Prostate gland (tissue), 2 donors: ENCODE measurements at places on chromosomes 1 and 21. TPM values are rescaled to one million over a fixed set of nuclear protein-coding genes. Genes with fewer than 3 reads are reported as not detected.

- DNase-seq = no peak
Measured at GRCh38 chr1:101025283-101025656, 314 bp downstream of the DPH5 start.

DNA sequence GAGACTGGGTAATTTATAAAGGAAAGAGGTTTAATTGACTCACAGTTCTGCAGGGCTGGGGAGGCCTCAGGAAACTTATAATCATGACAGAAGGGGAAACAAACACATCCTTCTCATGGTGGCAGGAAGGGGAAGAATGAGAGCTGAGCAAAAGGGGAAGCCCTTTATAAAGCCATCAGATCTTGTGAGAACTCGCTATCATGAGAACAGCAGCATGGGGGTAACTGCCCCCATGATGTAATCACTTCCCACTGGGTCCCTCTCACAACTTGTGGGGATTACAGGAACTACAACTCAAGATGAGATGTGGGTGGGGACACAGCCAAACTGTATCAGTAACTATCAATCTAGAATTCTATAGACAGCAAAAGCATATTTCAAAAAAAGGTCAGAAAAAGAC, 64.7 kb upstream of the ACTRT2 start:
- DNase-seq = no peak

DNA sequence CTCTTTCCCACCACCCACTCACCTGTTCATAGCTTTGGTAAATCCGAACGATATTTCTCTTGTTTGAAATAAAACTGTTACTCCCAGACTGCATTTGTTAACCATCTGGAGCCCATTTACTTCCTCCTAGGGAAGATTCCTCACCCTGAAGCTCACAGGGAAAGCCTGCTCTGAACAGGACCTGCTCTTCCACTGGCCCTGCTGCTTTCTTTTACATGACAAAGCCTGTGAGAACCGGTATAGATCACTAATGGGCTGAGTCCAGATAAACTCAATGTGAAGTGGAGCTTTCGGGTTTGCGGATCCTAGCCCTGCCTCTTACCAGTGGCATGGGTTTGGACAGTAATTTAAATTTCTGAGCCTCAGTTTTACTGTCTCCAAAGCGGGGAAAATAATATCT, 45.2 kb downstream of the FAM163A start:
- no peak for DNase-seq

DNA sequence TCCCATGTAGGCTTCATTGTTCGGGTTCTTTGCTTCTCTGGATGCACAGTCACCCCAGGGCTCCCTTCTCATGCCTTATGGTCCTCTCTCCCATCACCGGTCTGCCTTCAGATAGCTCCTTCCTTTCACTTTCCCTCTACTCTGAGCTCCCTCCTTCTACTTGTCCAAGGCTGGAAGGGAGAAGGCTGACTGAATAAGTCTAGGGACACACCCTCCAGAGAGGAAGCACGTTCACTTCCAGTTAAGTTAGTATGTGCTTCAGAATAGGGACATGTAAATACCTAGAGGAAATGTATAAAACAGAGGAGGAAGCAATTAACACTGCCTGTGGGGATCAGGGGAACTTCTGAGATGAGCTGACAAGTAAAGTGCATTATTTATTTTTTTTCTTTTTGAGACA, 23.5 kb downstream of the CXADR start:
- DNase-seq = no peak

GRCh38 chr1:64934115-64934877, 32.1 kb downstream of the JAK1 start:
- DNase-seq = no peak

DNA sequence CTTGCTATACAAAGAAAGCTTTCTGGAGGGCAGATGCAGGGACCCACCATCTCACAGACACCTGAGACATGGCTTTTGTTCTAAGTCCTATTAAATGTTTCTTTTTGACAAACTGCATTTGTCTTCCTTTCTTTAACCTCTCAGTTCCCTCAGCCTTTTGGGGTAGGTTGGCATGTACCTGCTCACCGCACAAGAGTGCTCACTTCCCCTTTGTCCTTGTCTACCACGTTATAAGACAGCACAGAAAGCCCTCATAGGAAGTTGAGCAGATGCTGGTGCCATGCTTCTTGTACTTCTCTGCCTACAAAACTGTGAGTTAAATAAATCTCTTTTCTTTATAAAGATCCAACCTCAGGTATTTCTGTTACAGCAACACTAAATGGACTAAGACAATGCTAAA, 31.9 kb upstream of the RGS21 start:
- no peak for DNase-seq

GRCh38 chr21:33380483-33380998, 22.7 kb upstream of the IFNGR2 start:
- DNase-seq = peak; percentile 87

DNA sequence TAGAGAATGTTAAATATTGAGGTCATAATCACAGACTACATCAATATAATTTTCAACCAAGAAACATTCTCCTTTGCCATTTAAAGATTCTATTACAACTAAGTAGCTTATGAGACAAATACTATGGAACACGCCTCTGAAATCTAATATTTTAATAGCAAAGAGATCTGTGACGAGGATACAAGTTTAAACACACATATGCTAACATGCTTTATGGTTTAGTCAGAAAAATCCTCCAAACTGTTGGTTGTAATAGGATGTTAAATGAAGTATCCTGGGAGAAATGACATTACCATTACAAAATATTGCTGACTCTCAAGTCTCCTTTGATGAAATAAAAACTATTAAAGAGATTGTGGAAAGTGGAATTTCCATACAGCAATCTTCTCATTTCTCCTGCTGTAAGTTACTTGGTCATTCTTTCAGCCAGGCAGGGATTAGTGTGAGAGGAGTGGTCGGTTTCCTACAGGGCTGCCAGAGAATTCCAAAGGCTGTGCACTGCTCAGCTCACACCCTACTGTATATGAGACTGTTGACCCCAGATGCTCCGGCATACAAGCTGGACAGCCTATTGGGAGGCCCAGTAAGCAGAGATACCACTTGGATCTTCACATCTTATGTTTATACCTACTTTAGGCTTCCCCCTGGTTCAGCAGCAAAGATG, 26.6 kb downstream of the SCYL3 start:
- no peak for DNase-seq

GRCh38 chr1:212255705-212256307, 29.4 kb upstream of the PPP2R5A start:
- no peak for DNase-seq

DNA sequence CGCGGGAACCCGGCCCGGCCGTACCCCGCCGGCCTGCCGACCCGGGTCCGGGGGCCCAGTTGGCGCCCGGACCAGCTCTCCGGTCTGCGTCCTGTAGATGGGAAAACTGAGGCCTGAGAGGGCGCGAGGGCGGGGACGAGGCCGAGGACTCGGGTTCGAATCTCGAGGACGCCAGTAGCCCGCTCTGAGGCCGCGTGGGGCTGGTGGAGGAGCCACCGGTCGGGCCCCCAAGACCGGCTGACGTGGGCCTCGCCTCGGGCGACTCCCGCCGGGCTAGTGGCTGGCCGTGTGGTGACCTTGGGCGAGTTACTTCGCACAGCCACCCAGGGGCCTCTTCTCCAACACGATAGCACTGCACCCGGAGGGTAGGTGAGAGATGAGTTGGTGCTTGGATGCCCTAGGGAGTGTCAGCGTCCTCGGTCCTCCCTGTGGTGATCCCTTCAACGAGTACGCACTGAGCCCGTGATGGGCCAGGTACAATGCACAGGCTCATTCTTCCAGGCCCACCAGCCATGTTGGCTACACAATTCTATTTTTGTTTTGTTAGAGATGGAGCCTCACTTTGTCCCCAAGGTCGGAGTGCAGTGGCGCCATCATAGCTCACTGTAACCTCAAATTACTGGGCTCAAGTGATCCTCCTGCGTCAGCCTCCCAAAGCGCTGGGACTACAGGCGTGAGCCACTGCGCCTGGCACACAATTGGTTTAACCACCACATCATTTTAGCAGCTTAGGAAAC, 404 bp upstream of the SCMH1 start:
- peak; percentile 6 for DNase-seq

DNA sequence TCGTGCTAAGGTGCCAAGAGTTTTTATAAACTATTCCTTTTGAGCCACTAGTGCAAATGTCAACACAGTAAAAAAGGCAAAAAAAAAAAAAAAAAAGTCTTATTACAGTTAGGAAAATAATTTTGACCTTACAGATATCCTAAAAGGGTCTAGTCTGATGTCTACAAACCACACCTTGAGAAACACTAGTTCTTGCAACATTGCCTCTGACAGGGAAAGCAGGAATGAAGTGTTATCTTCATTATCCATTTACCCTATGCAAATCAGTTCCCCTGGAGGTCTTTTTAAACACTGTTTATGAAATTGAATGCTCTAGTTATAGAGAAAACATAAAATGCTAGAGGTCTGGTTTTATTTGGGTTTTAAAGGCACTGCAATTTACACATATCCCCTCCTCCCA, 115.2 kb upstream of the DMRTA2 start:
- DNase-seq = no peak

DNA sequence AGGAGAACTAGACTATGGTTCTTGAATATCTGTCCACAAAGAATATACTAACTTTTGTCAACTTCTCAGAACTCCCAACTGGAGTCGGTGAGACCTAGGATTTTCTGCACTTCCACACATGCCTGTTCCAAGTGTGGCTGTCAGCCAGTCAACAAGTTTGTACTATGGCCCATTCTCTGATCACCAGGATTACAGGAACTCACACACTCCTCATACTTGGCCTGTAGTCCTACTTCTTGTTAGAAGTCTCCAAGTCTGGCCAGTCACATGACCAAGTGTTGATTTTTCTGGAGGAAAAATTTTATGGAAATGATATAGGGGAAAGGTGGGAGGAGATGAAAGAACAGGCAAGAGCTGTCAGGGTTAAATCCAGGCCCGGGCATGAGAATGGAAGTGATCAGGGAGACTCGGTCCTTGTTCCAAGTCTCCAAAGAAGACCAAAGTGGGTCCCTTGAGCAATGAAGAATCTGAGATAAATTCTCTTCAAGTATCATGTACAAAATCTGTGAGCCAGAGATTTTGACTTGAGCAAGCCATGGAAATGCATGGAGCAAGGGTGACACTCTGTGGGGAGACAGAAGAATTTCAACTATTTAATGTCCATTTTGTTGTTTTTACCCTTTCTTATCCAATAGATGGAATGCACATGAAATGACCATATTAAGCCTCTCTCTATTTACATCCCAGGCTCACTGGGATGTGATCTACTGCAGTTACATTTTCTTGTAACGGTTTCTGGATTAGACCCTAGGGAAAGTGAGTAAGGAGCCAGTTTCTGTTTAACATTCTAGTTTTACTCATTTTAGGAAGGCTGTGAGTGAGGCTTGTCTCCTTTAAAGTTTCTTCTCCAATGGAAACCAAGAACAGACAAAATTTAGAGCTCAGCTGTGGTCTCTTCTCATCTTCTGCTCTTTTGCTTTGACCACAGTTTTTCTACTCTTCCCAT, 320.9 kb downstream of the ASTN1 start:
- no peak for DNase-seq

GRCh38 chr21:21968810-21969209, 970.6 kb downstream of the NCAM2 start:
- no peak for DNase-seq

DNA sequence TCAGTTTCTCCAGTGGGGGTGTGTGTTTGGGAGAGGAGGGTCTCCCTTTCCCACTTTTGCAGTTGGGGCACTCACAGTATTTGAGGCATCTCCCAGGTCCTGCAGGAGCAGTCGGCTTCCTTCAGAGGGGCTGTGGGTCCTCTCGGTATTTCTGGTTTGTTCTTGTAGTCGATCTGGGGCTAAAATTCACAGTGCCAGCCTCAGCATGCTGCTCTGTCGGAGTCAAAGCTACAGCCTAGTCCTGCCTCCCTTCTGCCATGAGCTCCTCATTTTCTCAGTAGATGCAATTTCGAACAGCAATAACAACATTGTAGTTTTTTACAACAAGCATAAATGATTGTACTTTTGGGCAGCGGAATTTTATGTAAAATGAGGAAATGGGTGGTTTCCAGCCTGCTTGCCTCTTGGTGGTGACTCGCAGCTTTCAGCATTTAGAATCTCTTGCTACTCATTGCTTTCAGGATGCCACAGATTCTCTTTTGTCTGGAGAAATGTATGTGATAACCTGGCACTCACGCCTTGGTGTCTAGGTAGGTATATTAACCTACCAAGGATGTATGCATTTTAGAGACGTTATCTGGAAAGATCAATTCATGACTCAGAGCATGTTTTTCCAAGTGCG, 82.4 kb upstream of the C21orf91 start:
- no peak for DNase-seq

DNA sequence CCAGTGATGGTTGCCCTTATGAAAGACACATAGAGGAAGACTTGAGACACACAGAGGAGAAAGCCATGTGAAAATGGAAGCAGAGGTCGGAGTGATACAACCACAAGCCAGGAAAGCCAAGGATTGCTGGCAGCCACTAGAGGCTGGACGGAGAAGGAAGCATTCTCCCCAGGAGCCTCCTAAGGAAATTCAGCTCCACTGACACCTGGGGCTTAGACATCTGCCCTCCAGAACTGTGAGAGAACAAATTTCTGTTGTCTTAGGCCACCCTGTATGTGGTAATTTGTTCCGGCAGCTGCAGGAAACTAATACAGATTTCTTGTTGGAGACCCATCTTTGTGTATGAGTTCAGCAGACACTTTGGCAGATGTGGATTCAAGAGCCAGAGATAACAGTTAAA, 126.9 kb upstream of the ATP1A1 start:
- no peak for DNase-seq

GRCh38 chr1:12072741-12073140, 9.6 kb downstream of the TNFRSF8 start:
- DNase-seq = no peak

- no peak for DNase-seq
Measured at GRCh38 chr1:177021687-177022086, 142.8 kb downstream of the ASTN1 start.

Gene OR2T33
- total RNA-seq = not detected

Gene KIAA1614
- total RNA-seq = 3.7 TPM

Gene LRRC38
- 0.45 TPM for total RNA-seq

Gene ANGPTL1
- 18.9 TPM for total RNA-seq

Gene HES5
- not detected for total RNA-seq

Gene OR14K1
- total RNA-seq = not detected

Gene TTC39A
- 78.4 TPM for total RNA-seq

Gene ARHGEF16
- total RNA-seq = 25.2 TPM
